ENCODE measurements at places on chromosomes 7 and 10.
A peak's percentile ranks its signal among the peaks of the same experiment; 100 is the strongest.

DNA sequence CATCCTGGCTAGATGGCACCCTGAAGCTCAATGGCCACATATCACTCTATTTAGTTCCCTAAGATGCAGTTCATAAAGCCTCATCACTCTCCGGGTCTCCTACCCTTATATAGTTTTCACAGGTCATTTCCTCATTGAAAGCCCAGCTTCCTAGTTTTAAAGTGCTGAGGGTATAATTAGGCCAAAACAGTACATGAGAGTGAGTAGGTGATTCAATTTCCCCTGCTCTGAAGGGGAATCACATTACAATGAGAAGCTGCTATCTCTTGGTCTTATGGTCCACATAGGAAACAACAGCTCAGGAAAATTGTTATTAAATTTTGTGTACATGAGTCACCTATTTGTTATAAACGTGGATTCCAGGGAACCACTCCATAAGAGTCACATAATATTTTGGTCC lies 162.0 kb downstream of the SEMA3E start:
- no peaks in the 10 kb centered on the region for H3K36me3 ChIP-seq
- H3K27ac ChIP-seq = no peak overlapping the region
- H3K4me1 ChIP-seq = no peaks in the 10 kb centered on the region
- DNase-seq = no peak

DNA sequence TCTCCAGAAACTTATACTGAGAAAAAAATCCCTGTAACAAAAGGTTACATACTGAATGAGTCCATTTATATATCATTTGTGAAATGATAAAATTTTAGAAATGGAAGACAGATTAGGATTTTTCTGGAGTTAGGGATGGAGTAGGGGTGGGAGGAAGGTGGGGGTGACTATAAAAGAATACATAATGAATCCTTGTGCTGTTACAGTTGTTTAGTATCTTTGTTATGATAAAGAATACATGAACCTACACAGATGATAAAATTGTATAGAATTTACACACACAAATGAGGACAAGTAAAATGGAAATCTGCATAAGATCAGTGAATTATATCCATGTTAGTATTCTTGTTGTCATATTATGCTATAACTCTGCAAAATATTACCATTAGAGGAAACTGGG lies 41.7 kb upstream of the CCSER2 start:
- H3K27ac ChIP-seq = no peak overlapping the region
- no peaks in the 10 kb centered on the region for H3K4me1 ChIP-seq
- H3K27me3 ChIP-seq = no peaks in the 10 kb centered on the region
- no peak overlapping the region for H3K4me3 ChIP-seq
- H3K36me3 ChIP-seq = no peaks in the 10 kb centered on the region
- DNase-seq = no peak

DNA sequence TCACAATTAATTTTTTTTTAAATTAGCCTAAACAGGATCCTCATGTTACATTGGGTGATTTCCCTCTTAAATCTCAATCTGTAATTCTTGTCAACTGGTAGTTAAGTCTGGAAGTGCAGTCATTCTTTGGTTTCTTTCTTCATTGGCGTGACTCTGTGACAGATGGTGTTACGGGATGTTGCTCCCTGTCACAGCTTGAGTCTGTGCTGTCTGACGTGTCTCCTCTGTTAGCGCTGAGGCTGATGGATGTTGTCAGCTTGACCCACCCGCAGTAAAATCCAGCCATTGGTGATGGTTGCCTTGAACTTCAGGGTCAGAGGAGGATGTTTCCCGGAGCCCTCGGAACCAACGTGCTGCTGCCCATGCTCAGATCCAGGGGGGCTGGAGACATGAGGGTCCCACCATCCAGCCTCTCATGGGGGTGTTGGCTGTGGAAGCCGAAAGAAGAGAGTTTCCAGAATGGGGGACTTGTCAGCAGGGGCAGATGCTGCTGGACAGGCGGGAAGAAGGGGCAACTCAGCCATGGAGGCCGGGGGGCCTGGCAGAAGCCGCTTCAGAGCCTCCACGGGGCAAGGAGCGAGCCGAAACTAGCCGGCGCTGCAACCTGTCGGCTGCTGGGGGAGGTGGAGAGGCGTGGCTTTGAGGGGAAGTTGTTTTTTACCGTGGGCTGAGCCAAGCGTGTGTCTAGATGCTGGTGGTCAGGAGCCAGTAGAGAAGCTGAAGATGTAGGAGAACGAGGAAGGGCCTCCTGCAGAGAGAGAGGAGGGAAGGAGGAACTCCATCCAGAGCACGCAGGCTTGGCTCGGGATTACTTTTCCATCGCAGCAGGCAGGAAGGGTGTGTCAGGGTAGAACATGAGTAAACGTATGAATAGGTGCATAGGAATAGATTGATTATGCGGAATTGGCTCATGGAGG lies 3.5 kb downstream of the SUN1 start:
- H3K4me3 ChIP-seq = no peak overlapping the region
- H3K27me3 ChIP-seq = no peaks in the 10 kb centered on the region
- no peak for DNase-seq
- H3K4me1 ChIP-seq = peaks cover 2% of the 10 kb centered on the region
- peak overlapping the region; percentile 48 for H3K27ac ChIP-seq
- H3K36me3 ChIP-seq = no peaks in the 10 kb centered on the region

DNA sequence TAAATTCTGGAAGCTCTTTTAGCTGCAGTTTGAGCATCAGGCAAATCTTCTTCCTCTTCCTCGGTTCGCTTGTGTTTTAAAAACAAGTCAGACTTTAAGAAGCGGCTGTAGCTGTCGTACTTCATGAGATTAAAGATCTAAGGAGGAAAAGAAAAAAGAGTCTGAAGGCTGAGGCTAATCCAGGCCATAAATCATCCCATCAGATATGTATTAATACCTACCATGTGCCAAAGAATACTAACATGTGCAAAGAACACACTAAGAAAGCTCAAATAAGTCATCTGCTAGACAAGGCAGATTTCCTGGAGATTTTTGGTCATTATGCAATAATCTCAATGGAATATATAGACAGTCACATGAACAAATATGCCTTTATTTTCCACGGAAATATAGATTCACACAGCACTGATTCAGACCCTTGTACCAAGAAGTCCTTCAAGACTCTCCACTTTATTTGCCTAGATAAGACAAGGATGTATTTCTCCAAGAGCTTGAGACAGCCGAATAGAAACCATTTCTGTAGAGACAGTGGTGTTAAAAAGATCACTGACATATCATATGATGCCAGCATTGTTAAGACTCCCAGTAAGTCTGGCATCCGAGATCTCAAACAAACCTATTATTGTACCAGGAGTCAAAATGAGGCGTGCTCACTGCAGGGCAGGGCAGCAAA lies 42.3 kb downstream of the RGS10 start:
- H3K36me3 ChIP-seq = no peaks in the 10 kb centered on the region
- no peak overlapping the region for H3K4me3 ChIP-seq

DNA sequence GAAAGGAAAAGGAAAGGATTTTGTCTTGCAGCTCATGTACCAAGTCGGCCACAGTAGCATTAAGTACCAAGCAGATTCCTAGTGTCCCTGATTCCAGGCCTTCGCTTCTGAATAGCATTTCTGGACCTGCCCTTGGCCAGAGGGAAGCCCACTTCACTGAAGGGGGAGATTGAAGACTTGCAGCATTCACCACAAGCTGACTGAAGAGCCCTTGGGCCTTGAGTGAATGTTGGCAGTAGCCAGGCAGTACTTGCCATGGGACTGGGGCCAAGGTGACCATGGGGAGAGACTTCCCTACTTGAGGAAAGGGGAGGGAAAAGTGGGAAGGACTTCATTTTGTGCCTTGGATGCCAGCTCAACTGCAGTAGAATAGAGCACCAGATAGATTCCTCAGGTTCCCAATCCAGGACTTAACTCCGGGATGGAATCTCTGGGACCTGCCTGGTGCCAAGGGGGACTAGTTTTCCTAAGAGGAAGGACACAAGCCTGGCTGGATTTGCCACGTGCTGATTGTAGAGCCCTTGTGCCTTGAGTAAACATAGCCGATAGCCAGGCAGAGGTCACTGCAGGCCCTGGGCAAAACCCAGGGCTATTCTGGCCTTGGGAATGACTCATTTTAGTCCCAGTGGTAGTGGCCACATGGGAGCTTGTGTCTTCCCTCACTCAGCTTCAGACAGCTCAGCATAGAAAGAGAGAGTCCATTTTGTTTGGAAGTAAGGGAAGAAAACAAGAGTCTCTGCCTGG lies 141.7 kb upstream of the KCND2 start:
- no peak overlapping the region for H3K27ac ChIP-seq
- H3K27me3 ChIP-seq = no peaks in the 10 kb centered on the region
- no peaks in the 10 kb centered on the region for H3K36me3 ChIP-seq
- DNase-seq = no peak
- H3K4me3 ChIP-seq = no peak overlapping the region
- no peaks in the 10 kb centered on the region for H3K4me1 ChIP-seq

GRCh38 chr7:111958431-111958830 lies 247.8 kb downstream of the DOCK4 start:
- no peak for DNase-seq
- H3K4me3 ChIP-seq = no peak overlapping the region
- H3K36me3 ChIP-seq = no peaks in the 10 kb centered on the region

DNA sequence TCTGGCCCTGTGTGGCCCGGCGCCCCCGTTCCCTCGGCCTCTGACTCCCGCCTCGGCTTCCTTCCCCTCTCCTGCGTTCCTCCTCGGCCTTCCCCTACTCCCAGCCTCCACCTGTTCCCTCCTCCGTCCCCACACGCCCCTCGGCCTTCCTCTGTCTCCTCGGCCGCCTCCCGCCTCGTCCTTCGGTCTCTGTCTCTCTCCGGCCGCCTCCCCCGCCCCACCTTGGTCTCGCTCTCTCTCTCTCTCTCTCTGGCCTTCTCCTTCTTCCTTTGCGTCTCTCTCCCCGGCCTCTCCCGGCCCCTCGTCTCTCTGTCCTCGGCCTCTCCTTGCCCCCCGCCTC lies 588 bp downstream of the GET4 start:
- H3K27me3 ChIP-seq = no peaks in the 10 kb centered on the region
- H3K27ac ChIP-seq = peak overlapping the region; percentile 94
- DNase-seq = peak; percentile 52
- no peaks in the 10 kb centered on the region for H3K4me1 ChIP-seq
- no peaks in the 10 kb centered on the region for H3K36me3 ChIP-seq

- H3K36me3 ChIP-seq = no peaks in the 10 kb centered on the region
- H3K4me1 ChIP-seq = no peaks in the 10 kb centered on the region
- DNase-seq = no peak
- H3K27me3 ChIP-seq = no peaks in the 10 kb centered on the region
- H3K27ac ChIP-seq = no peak overlapping the region
These were observed 32.6 kb upstream of the MXI1 start for GRCh38 chr10:110174816-110175215.

GRCh38 chr7:111985798-111986197 lies 220.4 kb downstream of the DOCK4 start:
- no peak overlapping the region for H3K4me3 ChIP-seq
- no peaks in the 10 kb centered on the region for H3K4me1 ChIP-seq
- no peak for DNase-seq
- H3K36me3 ChIP-seq = no peaks in the 10 kb centered on the region
- no peak overlapping the region for H3K27ac ChIP-seq
- H3K27me3 ChIP-seq = no peaks in the 10 kb centered on the region

- no peaks in the 10 kb centered on the region for H3K27me3 ChIP-seq
- H3K4me3 ChIP-seq = no peak overlapping the region
- no peaks in the 10 kb centered on the region for H3K4me1 ChIP-seq
- no peaks in the 10 kb centered on the region for H3K36me3 ChIP-seq
- H3K27ac ChIP-seq = no peak overlapping the region
- no peak for DNase-seq
These were observed 311.6 kb downstream of the PCLO start for GRCh38 chr7:82851121-82851520.

GRCh38 chr7:42186151-42186550 lies 50.9 kb downstream of the GLI3 start:
- H3K4me1 ChIP-seq = no peaks in the 10 kb centered on the region
- no peaks in the 10 kb centered on the region for H3K27me3 ChIP-seq
- H3K4me3 ChIP-seq = no peak overlapping the region
- DNase-seq = no peak
- H3K36me3 ChIP-seq = no peaks in the 10 kb centered on the region

DNA sequence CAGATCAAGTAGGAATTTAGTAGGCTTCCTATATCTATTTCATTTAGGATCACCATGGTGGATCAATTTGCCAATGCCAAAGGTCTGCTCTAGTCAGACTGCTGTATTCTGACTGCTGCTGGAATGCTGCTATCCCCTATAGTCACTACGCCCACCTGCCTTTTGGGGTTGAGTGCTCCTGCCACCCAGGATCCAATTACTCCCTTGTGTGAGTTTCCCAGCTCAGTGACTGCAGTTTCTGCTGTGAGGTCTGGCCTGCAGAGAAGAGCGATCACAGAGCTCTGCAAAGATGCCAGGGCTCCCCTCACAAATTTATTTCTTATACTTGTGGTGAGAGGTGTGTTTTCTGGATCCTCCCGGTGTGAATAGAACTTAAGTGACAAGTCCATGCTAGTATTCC lies 88.1 kb upstream of the FOXI2 start:
- no peaks in the 10 kb centered on the region for H3K4me1 ChIP-seq
- H3K36me3 ChIP-seq = no peaks in the 10 kb centered on the region
- H3K27me3 ChIP-seq = no peaks in the 10 kb centered on the region
- H3K4me3 ChIP-seq = no peak overlapping the region
- DNase-seq = no peak
- H3K27ac ChIP-seq = no peak overlapping the region

- H3K36me3 ChIP-seq = no peaks in the 10 kb centered on the region
- no peak overlapping the region for H3K4me3 ChIP-seq
- H3K27ac ChIP-seq = no peak overlapping the region
- DNase-seq = no peak
- no peaks in the 10 kb centered on the region for H3K4me1 ChIP-seq
These were observed 7.4 kb upstream of the TBRG4 start for GRCh38 chr7:45118889-45119331.

GRCh38 chr10:16681521-16681920 lies 135.7 kb downstream of the RSU1 start:
- H3K27me3 ChIP-seq = no peaks in the 10 kb centered on the region
- H3K4me1 ChIP-seq = no peaks in the 10 kb centered on the region
- no peak for DNase-seq
- H3K36me3 ChIP-seq = no peaks in the 10 kb centered on the region

GRCh38 chr7:147516391-147516790 lies 1074.2 kb upstream of the C7orf33 start:
- DNase-seq = no peak
- H3K36me3 ChIP-seq = no peaks in the 10 kb centered on the region
- no peak overlapping the region for H3K4me3 ChIP-seq
- no peak overlapping the region for H3K27ac ChIP-seq
- no peaks in the 10 kb centered on the region for H3K4me1 ChIP-seq

GRCh38 chr7:134533288-134533771 lies 6.0 kb downstream of the AKR1B10 start:
- H3K27me3 ChIP-seq = no peaks in the 10 kb centered on the region
- H3K4me3 ChIP-seq = no peak overlapping the region
- H3K36me3 ChIP-seq = no peaks in the 10 kb centered on the region
- no peaks in the 10 kb centered on the region for H3K4me1 ChIP-seq
- DNase-seq = no peak
- H3K27ac ChIP-seq = no peak overlapping the region

- H3K4me3 ChIP-seq = no peak overlapping the region
- H3K27me3 ChIP-seq = no peaks in the 10 kb centered on the region
- no peak for DNase-seq
These were observed 150.8 kb downstream of the RNF216 start for GRCh38 chr7:5630670-5631069.
